ENCODE measurements at places on chromosomes 6 and 20.

- DNase-seq = no peak
Observed at GRCh38 chr6:148947621-148948444, 201.0 kb downstream of the UST start.

DNA sequence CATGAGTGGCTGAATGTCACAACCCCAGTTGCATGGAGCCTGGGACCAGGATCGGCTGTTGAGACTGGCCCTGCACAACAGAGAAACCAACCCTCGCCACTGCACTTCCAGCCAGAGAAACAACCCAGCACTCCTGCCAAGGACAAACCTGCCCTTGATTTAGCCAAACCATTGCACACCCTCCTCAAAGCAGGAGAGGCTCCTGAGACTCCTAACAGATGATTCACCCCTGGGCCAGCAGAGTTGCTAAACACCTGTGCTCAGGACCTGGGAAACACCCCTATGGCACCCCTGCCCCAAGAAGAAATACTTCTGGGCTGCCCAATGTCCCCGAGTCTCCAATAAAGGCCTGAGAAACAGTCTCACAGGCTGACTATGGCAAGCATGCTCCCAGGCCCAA lies 17.8 kb downstream of the WDR27 start:
- DNase-seq = no peak

DNA sequence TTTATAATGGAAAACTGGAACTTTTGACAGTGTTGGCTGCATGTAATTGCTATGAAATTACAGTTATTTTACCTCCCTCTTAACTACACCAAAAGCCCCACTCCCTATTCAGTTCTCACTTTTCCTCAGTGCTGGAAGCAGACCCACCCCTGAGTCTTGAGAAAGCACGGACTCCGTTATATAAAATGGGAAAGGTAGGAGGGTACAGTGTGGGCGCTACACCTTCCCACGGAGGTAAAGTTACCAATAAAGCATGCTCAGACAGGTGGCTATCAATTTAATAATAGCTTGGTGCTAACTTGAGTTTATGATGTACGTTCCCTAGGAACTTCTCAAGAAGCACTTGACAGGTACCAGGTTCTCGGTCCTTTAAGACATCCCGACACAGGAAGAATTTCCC lies 59.0 kb downstream of the CLIC5 start:
- no peak for DNase-seq

DNA sequence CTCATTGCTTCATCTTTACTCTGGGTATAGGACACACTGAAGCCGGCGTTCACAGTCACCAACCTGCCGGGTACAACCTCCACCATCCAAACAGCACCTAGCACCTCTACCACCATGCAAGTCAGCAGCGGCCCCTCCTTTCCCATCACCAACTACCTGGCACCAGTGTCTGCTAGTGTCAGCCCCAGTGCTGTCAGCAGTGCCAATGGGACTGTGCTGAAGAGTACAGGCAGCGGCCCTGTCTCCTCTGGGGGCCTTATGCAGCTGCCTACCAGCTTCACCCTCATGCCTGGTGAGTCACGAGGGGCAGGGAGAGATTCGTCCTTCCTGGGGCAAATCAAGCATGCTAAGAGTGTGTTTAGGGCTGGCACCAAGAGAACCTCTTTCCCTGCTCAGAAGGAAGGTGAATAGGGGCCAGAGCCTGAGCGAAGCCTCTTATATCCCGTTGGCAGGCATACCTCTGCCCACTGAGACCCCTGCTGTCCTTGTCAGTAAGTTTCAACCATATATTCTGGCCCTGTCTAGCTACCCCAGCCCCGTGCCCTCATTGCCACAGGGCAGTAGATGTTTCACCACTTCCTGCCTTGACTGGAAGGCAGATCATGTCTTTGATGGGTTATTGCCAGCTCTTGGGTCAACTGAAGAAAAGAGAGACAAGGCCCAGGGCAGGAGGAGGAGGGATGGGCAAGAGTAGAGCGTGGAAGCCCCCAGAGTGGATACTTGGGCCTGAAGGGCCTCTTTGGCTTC lies 4.8 kb downstream of the SRF start:
- no peak for DNase-seq

- DNase-seq = no peak
Observed at GRCh38 chr6:81451787-81452186, 300.7 kb downstream of the TENT5A start.

DNA sequence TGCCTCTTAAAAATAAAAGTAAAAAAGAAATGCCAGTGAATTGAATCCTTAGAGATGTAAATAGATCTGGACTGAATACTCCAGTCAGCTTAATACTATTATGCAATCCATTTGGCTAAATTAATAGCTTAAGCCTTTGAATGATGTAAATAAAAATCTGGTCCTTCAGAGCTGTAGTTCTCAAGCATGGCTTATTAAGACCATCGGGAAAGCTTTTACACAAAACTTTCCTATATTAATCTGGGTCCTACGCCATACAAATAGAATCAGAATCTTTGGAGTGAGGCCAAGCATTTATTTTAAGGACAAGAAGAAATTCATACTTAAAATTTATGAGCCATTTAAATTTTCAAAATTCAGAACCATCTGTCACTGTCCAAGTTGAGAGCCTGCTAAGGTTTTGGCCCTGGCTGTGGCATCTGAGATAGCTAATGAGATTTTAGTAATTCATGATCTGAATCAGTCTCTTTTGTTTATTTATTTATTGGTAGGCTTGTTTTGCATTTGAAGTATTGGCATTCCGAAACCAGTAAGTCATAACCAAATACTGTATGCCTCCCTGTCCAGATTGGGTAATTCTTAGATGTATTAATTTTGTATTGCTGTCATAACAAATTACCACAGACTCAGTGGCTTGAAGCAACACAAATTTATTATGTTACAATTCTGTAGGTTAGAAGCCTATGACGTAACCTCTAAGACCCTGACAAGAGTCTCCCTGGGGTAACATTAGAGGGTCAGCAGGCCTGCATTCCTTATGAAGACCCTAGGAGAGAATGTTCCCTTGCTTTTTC lies 228.1 kb upstream of the RAB32 start:
- DNase-seq = no peak

GRCh38 chr20:64110411-64111068 lies 3.2 kb upstream of the NPBWR2 start:
- DNase-seq = no peak

- DNase-seq = no peak
Observed at GRCh38 chr20:46004889-46005473, 3.7 kb upstream of the MMP9 start.

DNA sequence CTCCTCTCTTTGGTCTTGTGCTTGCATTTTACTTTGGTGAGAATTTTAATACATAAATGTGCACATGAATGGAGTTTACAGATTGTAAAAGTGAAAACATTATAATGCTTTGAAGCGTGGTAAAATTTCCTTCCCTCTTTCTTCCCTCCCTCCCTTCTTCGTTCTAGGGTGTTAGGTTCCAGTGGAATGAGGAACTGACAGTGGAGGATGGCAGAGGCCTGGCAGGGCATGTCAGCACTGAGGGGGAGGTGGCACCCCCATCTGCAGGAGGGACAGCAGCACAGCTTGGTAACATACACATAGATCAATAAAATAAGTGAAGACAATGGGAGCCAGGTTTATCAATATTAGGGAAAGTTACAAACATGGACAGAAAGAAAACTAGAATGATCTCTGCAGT lies 47.5 kb downstream of the RNASET2 start:
- no peak for DNase-seq

DNA sequence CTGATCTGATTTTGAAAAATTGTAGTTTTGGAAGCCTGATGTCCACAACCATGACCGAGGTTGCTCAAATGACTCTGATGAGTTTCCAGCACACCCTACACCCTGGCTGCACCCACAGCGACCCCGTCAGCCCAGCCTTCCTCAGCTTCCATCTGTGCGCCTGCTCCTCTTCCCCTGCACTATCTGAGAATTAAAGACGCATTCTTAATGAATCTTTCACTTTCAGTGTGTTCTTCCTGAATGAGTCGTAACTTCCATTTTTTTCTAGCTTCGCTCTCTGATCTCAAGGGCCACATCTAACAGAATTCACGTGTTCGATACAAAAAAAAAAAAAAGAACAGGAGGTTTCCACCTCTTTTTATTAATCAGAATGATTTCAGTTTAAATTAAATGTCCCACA lies 21.3 kb upstream of the RREB1 start:
- DNase-seq = no peak

GRCh38 chr20:41138475-41139226 lies 1.3 kb downstream of the PLCG1 start:
- no peak for DNase-seq

- no peak for DNase-seq
Observed at GRCh38 chr20:48483334-48484066, 344.3 kb downstream of the PREX1 start.

DNA sequence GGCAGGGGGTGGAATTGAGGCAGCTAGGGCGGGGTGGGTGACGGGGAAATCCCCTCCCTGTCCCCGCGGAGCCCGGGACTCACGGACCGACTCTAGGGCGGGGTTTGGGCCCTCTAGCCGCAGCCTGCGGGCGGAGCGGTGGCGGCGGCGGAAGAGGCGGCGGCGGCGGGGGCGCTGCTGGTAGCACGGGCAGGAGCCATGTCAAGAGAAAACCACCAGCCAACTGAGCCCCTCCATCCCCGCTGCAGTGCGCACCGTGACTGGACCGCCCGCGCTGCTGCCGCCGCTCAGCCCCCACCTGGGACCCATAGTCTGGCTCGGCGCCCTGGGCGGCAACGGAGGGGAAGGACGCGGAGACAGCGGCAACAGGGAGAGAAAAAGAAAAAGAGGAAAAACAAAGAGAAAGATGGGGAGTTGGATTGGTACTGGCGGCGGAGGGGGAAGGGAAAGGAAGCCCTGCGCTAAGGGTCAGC lies 1.2 kb upstream of the C6orf62 start:
- no peak for DNase-seq

DNA sequence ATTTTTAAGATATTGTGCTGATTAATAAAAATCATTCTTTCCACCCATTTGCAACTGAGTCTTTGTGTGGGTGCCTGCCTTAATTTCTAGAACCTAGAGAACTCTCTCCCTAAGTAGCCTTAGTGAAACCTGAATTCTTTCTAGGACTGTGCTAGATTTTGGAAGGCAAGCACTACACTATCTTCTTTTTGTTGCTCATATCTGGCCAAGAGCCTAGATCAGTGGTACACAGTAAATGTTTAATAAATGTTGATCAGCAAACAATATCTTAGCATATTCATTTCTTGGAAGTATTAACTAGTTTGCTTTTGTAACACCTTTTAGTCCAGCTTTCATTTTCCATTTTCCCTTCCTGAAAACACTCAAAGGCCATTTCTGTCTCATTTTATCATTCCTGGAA lies 108.5 kb upstream of the CARMIL1 start:
- DNase-seq = no peak

DNA sequence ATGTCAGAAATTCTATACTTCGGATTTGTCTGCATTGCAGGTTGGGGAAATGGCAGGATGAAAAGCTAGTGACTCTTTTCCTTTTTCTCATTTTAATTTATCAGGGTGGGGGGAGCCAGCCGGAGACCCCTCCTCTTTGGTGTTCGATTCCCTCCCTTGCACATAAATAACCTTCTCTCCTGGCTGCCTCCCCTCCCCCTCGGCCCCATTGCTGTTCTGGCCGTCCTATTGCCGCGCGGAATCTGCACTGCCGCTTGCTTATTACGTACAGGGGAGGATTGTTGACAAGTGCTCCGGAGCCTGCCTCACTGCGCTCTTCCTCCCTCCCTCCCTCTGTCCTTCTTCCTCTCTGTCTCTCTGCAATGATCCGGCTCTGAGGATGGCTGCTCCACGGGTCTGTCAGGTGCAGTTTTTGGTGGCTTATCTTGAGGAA lies 154.7 kb downstream of the JARID2 start:
- DNase-seq = no peak

- no peak for DNase-seq
Observed at GRCh38 chr6:30711758-30712380, 5.2 kb downstream of the MDC1 start.

DNA sequence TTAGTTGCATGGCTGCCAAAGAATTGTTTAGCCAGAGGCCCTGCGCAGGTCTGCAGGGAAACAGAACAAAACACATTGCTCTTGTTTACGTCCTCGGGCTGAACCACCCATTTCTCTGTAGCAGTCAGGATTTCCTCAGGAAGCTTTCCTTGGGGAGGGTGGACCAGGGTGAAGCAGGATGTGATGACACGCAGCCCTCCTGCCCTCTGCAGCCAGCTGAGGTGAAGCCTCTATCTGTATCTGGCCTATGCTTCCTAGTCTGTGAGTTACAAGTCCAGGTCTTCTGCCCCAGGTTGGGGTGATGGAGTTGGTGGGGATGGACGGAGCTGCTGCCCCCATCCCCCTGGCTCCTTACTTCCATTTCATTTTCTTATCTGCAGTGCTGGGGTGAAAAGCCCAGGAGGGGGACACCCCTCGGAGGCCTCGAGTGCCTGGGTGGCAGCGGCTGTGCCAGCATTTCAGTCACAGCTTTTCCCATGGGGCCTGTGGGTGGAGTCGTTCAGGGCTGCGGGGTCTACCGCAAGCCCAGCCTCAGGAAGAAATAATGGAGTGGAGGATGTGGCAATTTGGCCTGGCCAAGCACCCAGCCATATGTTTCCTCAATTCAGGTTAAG lies 24.9 kb downstream of the SASH1 start:
- no peak for DNase-seq

GRCh38 chr20:49276961-49277785 lies 684 bp downstream of the ZNFX1 start:
- DNase-seq = no peak

- DNase-seq = no peak
Observed at GRCh38 chr20:44742304-44743079, 3.2 kb upstream of the KCNK15 start.

DNA sequence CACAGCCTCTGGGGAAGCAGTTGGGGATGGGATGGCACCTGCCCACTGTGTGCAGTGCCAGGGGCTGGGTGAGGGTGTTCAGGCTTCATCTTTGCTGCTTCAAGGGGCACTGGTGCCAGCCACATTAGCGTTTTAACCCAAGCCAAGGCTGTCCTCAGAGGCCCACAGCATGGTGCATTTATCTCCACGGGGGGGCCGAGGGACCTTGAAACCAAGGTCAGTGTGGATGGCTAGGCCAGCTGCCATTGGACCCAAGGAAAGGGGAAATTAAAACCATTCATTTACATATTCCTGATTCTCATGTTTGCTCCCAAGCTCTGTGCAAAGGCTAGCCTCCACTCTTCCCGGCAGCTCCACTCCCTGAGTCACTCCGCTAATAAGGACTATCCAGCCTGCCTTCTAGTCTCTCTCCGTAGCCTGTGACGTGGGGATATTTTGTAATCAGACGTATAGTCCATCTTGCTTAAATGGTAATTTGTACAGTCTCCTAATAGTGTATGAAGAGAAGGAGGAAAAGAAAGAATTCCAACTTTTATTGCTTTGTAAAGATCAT lies 197.1 kb downstream of the CDH4 start:
- DNase-seq = no peak

GRCh38 chr20:11235058-11235457 lies 561.3 kb upstream of the JAG1 start:
- no peak for DNase-seq

DNA sequence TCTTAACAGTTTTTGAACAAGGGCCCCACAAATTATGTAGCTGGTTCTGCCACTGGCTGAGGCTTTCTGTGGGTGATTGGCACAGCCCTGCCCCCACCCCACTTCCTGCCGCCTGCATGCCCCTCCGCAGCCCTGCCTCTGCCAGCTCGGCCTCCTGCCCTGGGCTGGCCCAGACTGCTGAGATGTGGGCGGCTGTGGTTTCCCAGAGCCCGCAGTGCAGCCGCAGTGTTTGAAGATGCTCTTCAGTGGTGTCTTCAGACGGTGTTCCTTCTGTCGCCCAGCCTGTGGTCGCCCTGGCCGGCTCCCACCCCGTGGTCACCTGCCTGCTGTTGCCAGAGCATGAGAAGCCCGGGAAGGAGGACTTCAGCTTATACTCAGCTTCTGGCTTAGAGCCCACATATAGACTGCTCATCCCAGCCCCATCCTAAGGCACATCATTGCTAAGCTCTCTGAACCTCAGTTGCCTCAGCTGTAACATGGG lies 154.3 kb downstream of the VEGFA start:
- no peak for DNase-seq

GRCh38 chr6:96237638-96238347 lies 222.0 kb downstream of the FUT9 start:
- DNase-seq = no peak

Data from esophagus squamous epithelium (tissue), 5 donors.